ENCODE measurements at places on chromosomes 6 and 20.
A peak's percentile ranks its signal among the peaks of the same experiment; 100 is the strongest.

- no peak for DNase-seq
Observed at GRCh38 chr20:37305079-37305478, 15.6 kb downstream of the MANBAL start.

DNA sequence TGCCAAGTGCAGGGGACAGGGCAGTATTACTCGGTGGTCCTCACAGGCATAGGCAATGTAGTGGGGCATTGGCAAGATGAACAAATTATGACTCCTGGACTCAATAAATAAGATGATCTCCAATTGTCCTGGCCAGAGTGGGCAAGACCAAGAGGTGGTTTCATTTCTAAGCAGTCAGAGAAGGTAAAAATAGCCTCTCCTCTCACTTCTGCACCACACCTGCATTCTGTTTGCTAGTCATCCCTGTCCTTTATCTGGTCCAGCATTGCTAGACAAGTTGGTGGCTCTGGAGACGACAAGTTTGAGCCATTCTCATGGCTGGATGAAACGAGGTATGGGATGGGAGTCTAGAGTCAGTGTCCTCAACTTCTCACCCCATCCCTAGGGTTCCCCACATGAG lies 83.0 kb downstream of the BANF2 start:
- no peak for DNase-seq

DNA sequence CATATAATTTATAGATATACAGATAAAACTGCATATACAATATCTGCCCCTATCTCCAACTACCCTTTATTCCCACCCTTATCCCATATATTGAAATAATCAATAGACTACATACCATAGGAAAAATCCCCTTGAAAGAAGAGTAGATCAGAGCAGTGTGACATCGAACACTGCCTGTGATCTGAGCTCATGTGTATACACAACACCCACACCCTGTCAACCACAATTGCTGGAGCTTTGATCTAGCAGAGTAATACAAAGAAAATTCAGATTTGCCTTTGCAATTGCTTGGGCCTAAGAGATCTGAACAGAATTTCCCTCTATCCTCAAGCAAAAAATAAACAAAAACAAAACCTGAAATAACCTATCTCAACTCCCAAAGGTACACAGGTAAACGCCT lies 119.3 kb downstream of the ASCC3 start:
- DNase-seq: no peak

DNA sequence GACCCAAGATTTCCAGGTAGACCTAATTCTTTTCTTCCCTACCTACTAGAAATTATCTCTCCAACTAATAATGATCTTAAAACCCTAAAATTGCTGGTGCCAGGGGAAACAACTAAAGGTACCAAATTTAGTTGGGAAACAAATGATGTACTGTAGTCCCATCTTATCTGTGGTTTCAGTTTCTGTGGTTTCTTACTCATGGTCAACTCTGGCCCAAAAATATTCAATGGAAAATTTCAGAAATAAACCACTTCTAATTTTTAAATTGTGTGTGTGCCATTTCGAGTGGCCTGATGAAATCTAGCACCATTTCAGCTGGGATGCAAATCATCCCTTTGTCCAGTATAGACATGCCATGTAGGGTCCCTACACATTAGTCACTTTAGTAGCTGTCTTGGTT lies 475.2 kb upstream of the EPHA7 start:
- DNase-seq: no peak

DNA sequence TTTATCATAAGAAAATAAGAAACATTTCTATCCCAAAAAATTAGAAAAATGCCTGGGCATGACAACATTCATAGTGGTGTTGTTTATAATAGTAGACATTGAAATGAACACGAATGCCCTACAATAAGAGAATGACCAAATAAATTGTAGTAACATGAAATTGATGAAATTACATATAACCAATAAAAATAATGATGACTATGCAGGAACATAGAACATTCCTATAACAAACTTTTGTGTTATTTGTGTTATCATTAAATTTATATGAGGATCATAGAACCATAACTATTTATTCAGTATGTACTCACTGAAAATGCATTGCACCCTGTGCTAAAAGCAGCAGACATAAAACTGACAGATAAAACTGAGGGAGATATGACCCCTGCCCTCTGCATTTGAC lies 399.7 kb downstream of the CBLN4 start:
- no peak for DNase-seq

GRCh38 chr6:159093609-159094443 lies 49.0 kb upstream of the TAGAP start:
- no peak for DNase-seq

- no peak for DNase-seq
Observed at GRCh38 chr6:4253604-4254231, 118.3 kb upstream of the ECI2 start.

GRCh38 chr6:95133578-95133977 lies 443.8 kb upstream of the MANEA start:
- DNase-seq: no peak

GRCh38 chr6:43761666-43762409 lies 8.2 kb upstream of the VEGFA start:
- DNase-seq: no peak

DNA sequence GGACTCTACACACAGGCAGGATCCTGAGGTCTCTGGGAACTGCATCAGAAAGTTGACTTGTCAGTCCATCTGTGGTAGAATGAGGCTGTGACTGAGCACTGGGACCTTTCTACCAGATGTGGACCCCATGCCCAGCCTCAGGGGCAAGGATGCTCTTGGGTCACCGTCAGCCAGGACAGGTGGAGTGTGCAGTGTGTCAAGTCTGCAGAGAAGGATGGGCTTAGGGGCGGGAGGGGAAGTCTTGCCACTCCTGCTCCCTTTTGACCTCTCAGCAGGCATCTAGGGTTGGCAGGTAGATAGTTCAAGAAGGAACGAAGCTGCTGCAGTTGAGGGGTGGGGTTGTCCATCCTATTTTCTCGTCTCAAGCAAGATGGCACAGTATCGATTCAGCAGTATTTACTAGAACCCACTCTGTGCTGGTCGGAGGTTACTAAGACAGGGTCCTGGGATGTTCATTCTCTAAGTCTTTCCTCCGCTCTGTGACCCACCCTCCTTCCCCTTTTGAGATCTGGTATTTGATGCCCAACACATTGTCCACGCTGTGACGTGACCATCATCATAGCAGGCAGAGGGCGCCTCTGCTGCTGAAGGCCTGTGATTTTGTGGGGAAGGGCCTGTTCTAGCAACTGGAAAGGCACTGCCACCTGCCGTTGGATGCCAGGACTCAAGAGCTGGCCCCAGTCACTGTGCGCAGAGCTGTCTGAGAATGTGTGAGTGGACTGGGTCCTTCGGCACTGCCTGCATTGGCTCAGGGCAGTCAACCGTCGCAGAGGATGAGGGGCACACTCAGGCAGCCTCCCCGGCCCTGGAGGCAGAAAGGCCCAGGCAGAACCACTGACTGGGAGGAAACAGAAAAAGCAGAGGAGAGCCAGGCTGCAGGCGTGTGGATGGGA lies 23.2 kb downstream of the RBCK1 start:
- DNase-seq: peak; percentile 36

GRCh38 chr20:61045876-61046585 lies 206.0 kb upstream of the CDH4 start:
- DNase-seq: no peak

GRCh38 chr6:111564482-111564945 lies 41.2 kb downstream of the TRAF3IP2 start:
- no peak for DNase-seq

DNA sequence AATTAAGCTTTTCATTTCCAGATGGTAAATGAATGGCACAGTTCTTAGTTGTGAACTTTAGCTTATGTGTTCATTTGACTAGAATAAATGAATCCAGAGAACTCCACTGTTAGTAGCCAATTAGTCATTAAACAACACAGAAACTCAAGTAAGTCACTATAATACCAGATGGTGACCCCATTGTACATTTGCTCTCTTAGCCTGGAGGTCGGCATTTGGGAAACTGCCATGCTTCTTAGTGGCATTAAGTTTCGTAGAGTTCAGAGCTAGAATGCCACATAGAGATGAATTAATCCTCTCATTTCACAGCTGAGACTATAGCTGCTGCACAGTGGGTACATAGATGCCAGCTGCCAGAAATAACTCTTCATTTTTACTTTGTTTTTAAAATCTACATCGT lies 10.8 kb upstream of the DTNBP1 start:
- DNase-seq: no peak

Data from activated T-cell treated with anti-CD3 and anti-CD28 coated beads, Interleukin-2, amount 50 U/mL, for 1 hour (primary cell).